ENCODE measurements at places on chromosomes 4 and X.

- no peak for DNase-seq
These were observed 7.2 kb downstream of the RAB28 start for GRCh38 chr4:13476915-13477314.

- no peak for DNase-seq
These were observed 244.8 kb upstream of the NEIL3 start for GRCh38 chr4:177064729-177065394.

- DNase-seq: no peak
These were observed 62.8 kb downstream of the FGF16 start for GRCh38 chrX:77510007-77510406.

GRCh38 chr4:108171339-108172230 lies 2.9 kb upstream of the LEF1 start:
- DNase-seq: peak; percentile 28

DNA sequence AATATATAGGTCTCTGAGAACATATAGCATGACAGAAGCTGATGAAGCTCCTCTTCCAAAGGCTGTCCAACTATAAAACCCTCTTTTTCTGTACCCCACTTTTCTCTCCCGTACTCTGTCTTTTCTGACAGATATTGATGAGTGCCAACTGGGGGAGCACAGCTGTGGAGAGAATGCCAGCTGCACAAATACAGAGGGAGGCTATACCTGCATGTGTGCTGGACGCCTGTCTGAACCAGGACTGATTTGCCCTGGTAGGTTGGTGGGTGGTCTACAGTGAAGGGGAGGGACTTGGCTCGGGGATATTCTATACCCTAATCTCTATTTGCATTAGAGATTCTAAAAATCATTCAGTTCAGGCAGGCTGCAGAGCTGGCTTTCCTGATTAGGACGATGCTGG lies 80.4 kb downstream of the EGF start:
- DNase-seq: no peak

Data from activated CD8-positive, alpha-beta memory T cell treated with anti-CD3 and anti-CD28 coated beads for 1 hour (primary cell).